Stimulated activated CD4-positive, alpha-beta T cell treated with anti-CD3 and anti-CD28 coated beads, Interleukin-4, amount 100 ng/mL, for 48 hours (primary cell): ENCODE measurements at places on chromosomes 16 and 17.

DNA sequence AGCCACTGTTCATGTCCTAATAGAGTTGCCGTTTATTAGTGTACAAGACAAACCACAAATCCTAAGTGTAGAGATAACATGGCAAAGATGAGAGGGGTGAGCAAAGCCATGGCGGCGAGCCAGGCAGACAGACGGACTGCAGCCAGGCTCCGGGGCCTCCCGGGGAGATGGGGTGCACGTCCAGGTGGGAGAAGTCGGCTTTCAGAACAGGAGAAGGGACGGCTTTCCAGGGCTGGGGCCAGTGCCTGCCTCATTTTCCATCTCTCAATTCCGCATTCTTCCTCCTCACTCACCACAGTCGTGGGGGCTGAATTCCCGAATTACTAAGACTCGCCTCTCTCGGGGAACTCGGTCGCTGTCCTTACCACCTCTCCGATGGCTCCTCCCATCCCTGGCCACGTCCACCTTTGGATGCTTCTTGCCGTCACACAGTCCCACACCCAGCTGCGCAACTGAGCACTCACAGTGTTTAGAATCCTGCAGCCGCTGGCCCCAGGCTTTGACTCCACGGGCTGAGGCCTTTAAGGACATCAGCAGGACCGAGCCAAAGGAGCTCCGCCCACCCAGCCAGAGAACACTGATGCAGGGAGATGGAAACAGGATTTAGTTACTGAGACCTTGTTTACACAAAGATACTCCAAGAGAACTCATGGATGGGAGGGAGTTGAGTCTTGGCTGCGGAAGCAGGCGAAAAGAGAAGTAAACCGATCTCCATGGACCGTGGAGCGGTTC is 59.7 kb downstream of the RNF112 start:
- DNase-seq: no peak

- no peak for DNase-seq
Observed at GRCh38 chr16:15857724-15858560, 1.1 kb upstream of the MYH11 start.

DNA sequence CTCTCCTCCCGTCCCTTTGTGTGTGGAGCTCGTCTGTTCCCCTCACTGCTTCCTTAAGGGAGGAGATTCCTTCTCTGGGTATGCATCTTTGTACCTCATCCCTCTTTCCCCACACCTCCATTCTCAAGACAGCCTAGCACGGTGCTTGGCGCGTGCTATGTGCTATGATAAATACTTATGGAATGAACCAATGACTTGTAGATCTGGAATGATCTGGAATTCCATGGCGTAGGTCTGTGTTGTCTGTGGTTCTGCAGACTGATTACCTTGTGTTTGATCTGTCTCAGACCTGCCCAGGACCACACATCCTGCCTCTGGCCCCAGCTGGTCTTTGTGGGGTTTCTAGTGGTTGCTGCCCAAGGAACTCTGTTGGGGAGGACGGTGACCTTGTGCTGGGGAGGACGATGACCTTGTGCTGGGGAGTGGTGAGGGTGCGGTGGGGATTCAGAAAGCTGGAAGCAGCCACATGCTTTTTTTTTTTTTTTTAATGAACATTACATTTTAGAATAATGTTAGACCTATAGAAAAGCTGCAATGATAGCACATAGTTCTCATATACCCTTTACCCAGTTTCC is 33.5 kb upstream of the ETV4 start:
- DNase-seq: no peak

DNA sequence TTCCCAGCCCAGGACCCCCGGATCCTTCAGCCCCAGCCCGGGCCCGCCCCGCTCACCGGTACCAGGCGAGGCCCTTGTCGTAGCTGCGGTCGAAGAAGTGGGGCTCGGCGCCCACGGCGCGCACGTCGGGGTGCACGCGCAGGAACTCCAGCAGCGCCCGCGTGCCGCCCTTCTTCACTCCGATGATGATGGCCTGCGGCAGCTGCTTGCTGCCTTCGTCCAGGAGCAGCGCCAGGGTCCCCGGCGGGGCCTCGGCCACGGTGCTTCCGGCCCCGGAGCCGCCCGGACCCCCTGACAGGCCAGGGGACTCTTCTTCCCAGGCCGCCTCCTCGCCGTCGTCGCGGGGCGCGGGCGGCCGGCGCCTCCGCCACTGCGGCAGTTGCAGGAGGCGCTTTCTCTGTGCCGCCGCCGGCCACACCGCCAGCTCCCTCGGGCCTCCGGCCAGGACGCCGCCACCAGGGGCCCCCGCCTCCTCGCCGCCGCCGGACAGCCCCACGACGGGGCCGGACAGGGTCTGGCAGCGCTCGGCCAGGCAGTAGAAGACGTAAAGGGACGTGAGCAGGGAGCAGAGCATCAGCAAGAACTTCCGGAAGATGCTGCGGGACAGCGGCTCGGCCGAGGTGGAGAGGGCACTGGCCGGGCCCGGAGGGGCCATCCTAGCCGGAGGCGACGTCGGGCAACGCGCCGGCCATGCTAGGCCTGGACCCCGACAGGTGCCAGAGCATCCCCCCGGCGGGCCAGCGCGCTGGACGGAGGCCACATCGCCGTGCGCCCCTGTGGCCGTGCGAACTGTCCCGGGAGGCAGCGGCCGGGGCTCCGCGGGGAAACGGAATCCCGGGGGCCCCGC is 1.0 kb downstream of the HS3ST3A1 start:
- no peak for DNase-seq

- no peak for DNase-seq
Observed at GRCh38 chr17:38363016-38363415, 11.4 kb downstream of the SOCS7 start.

DNA sequence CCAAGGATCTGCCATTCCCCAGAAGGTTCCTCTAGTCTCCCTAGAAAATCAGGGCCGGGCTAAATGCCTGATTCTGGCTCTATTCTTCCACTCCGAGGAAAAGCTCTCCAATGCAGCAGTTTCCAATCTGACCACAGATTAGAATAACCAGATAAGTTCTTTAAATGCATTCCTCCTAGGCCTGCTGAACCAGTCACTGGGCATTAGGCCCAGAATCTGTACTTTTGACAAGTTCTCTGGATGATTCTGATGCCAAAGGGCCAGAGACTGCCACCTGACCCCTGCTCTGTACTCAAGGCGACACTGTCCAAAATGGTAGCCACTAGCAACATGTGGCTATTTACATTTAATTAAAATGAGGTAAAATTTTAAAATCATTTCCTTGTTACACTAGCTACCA is 22.3 kb downstream of the MAP3K14 start:
- DNase-seq: no peak

- DNase-seq: no peak
Observed at GRCh38 chr17:68868708-68869107, 86.5 kb downstream of the ABCA8 start.

GRCh38 chr17:39663688-39664580 is 1.2 kb upstream of the TCAP start:
- DNase-seq: no peak

DNA sequence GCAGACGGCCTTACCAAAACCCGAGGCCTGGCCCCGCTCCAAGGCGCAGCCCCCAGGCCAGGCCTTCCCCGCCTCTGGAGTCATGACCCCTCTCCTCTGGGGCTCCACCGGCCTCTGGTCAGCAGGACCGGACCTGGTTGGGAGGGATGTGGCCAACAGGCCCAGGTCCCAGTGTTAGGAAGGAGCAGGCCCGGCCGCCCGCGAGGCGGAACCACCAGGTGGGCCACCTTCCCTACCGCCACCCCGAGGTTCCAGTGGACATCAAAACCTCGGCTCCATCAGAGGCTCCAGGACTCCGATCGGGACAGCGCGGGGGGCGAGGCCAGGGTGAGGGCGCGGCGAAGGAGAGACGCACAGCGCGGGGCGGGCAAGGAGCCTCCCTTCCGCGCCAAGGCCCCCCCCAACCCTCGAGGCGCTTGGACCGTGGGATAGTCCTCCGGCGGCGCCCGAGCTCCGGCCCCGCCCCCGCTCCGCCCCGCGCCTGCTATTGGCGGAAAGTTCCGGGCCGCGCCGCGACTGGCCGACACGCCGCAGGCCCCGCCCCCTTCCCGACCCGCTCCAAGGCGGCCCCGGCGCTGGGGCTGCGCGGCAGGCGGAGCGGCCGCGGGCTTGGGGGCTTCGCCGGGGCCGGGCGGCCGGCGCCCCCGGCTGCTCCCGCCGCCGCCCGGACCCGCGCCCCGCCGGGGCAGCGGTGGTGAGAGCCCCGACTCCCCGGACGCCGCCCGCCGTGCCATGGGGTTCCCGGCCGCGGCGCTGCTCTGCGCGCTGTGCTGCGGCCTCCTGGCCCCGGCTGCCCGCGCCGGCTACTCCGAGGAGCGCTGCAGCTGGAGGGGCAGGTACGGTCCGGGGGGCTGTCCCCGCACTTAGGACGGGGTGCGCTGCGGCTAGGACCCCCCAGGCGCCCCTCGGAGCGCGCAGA is at the start of gene METRN:
METRN (plus strand) TSS at position 561 of the 919 bp plus-strand sequence; CDS start at position 733, 172 bp downstream.
- DNase-seq: peak; percentile 91

DNA sequence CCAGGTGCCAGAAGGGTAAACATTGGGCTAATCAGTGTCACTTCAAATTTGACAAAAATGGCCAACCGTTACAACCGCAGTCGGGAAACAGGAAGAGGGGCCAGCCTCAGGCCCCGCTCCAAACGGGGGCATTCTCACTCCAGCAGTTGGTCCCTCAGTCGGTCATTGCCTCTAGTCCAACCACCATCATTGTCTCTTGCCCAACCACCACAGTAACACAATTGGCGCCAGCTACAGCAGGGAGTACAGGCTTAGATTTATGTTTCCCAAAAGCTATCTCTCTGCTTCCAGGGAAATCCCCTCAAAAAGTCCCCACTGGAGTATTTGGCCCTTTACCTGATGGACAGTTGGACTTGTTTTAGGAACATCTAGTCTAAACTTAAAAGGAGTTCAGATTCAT is 20.3 kb downstream of the ALOX15B start:
- DNase-seq: no peak

DNA sequence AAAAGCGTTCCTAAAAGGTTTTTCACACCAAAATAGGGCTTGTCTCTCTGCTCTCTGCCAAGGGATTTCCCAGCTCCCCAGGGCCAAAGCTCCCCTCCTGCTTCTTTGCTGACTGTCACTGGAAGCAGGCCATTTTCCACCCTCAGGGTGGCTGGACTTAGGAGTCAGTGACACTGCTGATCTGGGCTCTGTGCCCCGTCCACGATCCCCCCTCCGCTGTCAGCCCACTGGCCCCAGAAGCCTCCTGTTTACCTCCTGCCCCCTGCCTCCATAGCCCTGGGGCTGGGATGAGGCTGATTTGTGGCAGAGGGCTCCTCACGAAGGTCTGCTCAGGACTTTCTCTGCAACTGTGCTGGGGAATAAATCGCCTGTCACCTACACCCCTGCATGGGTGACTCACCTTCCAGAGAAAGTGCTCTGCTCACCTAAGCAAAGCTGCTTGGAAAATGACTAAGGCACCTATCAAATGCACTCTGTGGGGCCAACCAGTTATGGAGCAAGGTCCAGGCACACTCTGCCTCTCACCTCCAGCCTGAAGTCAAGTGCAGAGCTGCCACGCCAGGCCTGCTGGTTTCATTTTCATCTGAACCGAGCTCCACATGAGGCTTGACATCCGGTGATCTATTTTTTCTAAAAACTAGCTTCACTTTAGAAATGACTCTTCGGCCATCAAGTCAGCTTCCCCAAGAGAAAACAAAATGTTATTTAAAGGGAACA is 4.9 kb downstream of the MAP3K14 start:
- DNase-seq: peak; percentile 69
